ENCODE measurements at places on chromosomes 2 and 18.
A peak's percentile ranks its signal among the peaks of the same experiment; 100 is the strongest.

GRCh38 chr2:23384551-23385343, at the start of gene KLHL29:
TSS of gene KLHL29 (plus strand) at chr2:23385179. CDS start at chr2:23562197, 177,018 bp downstream.
- peak; percentile 59 for DNase-seq

GRCh38 chr2:37350034-37350433, 5.6 kb downstream of the QPCT start:
- peak; percentile 72 for DNase-seq

GRCh38 chr18:75362435-75362834, 65.1 kb downstream of the SMIM21 start:
- no peak for DNase-seq

- no peak for DNase-seq
These were observed 90.0 kb upstream of the TNP1 start for GRCh38 chr2:216949700-216950413.

DNA sequence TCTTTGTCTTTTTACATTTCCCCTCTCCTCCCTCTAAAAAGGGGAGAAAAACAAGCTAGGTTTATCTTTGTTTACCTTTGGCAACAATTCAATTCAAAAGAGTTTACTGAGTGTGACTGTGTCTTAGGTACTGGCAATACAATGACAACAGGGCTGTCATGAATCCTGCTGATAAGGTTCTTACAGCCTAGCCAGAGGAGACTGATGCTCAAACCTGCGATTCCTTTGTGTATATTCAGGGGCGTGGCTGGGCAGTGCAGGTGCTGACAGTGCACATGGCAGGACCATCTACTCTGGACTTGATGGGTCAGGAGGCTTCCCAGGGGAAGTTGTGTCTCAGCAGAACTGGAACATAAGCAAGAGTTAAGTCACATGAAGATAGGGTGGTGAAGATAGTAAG, 23.2 kb upstream of the TTN start:
- no peak for DNase-seq

GRCh38 chr2:168718622-168719021, 83.8 kb upstream of the NOSTRIN start:
- DNase-seq = no peak

DNA sequence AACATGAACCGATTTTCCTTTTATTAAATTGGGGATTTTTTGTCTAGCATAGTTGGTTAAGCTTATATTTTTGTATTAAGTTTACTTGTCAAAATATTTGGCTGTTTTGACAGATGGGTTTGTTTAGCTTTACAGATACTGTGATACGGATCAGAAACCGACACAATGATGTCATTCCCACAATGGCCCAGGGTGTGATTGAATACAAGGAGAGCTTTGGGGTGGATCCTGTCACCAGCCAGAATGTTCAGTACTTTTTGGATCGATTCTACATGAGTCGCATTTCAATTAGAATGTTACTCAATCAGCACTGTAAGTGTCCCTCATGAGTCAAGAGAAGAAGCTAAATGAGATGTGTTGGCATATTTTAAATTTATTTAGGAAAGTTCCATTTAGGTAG, 8.5 kb downstream of the PDK1 start:
- DNase-seq = no peak

DNA sequence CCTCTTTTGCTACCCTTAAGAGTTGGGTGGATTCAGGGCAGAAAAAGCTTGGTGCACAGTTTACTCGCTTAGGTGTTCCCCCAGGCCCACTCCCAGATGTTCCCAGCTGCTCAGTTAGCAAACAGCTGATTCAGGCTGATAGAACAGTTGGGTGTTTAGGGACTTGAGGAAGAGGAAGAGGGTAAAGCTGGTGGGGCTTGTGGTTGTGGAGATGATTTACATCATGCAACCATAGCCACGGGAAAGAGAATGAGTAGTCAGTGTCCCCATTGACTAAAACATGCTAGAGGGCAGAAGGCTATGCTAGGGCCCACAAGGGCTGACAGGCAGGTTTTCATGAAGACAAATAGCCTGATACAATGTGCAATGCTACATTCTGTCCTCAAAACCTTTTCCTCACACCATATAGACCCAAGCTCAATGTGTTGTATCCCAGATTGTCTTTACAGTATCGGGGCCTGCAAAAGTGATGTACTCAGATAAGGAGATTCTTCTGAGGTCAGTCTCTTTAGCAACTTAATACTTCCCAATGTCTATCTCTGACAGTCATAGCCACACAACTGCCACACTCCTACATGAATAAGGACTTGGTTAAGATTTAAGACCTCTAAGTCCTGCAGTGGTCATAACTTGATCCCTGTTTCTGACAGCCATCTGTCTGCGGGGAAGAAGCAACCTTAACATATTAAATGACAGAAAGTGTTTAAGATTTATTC, 15.6 kb downstream of the COLEC12 start:
- no peak for DNase-seq

GRCh38 chr18:59909289-59910036, 9.7 kb downstream of the PMAIP1 start:
- no peak for DNase-seq

GRCh38 chr2:9535177-9535576, 20.5 kb downstream of the ADAM17 start:
- no peak for DNase-seq

GRCh38 chr2:54457323-54458023, 1.3 kb downstream of the SPTBN1 start:
- DNase-seq = peak; percentile 14

DNA sequence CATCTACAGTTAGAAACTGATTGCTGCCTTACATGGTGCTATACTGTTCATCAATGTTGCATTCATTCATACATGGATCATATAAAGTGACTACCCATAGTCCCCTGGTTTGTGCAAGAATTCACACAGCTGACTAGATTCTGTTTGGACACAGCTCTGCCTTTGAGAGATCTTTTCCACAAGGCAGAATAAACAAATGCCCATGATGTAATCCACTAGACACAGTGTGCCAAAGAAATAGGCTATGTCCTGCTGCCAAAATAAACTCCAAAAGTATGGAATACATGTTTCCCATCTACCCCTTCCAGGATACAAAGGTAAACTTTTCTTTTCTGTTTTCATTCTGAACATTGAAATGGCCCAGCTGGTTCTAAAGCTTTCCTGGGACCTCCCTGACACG, 269.4 kb upstream of the CHAC2 start:
- no peak for DNase-seq

DNA sequence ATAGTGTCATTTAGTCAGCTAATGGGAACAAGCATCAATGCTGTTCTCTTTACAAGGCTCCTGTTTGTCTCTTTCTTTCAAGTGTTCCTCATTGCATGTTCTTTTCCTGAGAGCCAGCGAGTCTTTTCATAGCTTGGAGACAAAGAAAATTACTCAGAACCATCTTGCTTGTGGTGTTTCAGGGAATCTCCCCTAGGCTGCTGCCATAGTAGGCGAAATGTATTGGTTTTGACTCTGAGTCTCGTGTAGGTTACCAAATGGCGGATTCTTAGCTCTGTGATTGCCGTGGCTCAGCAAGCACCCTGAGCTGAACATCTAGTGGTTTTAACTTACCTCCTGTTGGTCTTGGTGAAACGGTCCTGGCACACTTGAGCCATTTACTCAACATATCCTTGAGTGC, 68.7 kb downstream of the RHBDD1 start:
- no peak for DNase-seq

- DNase-seq = peak; percentile 22
These were observed 725 bp downstream of the SLC66A2 start for GRCh38 chr18:79950515-79951341.

GRCh38 chr2:75462721-75463120, 98.0 kb downstream of the EVA1A start:
- no peak for DNase-seq

- no peak for DNase-seq
These were observed 11.4 kb downstream of the ATOH8 start for GRCh38 chr2:85765081-85765731.

DNA sequence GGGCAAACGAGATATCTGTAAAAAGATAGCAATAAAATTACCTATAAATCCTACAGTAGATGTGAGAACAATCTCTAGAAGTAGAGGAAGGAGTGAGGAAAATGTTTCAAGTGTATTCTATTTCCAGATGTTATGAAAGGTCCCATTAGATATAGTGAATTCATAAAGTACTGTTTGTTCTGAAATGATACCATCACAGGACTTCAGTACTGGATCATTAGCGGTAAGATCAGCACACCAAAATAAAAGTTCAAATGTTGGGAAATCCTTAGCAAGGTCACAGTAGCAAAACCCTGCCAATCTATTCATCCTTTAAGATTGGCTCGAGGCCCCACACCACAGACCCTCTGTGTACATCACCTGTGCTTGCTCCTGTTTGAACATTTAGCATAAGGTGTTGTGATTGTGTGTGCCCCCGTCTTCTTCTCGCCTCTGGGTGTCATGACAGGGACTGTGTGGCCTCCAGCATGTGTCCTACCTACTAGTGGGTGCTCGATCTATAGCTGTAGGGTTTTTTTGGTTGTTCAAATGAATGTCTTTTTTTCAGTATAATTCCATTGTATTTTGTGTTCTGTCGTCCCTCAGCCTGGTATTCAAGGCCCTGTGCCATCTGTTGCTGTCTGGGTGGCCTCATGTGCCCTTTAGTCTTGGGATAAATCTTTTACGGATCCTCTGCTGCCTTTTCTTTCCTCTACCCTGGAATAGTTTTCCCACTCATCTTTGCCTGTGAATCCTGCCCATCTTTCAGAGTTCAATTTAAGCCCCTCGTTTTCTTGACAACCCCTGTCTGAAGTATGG, 9.1 kb downstream of the MFSD6 start:
- no peak for DNase-seq

DNA sequence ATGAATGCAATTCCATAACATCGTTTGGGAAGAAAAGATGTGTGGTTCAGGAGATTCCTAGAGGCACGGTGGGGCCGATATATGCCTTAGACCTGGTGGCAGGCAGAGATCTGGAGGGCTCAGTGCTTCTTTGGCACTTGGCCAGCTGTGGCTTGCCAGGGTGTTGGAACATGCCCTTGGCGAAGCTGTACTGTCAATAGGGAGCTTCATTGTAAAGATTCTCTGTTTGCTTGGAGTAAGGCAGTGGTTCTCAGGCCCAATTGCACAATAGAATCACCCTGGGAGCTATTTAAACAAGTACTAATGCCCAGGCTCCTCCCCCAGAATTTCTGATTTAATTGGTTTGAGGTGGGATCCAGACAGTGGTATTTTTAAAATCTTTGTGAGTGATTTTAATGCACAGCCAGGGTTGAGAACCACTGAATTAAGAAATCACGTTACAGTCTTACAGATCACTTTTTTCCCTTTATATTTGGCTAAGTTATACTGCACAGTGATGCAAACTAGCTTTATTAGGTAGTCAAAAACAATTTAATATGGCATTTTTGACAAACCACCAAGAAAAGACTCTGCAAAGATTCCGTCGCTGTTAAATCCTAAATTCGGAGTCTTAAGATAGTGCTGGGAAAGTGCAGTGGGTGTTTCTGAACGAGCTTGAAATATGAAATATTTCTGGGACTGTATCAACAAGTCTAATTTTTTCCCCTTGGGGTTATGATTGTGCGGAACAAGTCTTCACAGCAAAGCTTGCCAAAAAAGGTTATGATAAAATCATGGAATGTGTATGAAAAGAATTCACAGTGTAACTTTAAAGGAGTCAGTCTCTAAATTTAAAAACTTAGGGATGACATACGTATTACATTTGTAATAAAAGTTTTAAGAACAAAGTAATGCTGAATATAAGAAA, 78.0 kb downstream of the CRIM1 start:
- peak; percentile 14 for DNase-seq

DNA sequence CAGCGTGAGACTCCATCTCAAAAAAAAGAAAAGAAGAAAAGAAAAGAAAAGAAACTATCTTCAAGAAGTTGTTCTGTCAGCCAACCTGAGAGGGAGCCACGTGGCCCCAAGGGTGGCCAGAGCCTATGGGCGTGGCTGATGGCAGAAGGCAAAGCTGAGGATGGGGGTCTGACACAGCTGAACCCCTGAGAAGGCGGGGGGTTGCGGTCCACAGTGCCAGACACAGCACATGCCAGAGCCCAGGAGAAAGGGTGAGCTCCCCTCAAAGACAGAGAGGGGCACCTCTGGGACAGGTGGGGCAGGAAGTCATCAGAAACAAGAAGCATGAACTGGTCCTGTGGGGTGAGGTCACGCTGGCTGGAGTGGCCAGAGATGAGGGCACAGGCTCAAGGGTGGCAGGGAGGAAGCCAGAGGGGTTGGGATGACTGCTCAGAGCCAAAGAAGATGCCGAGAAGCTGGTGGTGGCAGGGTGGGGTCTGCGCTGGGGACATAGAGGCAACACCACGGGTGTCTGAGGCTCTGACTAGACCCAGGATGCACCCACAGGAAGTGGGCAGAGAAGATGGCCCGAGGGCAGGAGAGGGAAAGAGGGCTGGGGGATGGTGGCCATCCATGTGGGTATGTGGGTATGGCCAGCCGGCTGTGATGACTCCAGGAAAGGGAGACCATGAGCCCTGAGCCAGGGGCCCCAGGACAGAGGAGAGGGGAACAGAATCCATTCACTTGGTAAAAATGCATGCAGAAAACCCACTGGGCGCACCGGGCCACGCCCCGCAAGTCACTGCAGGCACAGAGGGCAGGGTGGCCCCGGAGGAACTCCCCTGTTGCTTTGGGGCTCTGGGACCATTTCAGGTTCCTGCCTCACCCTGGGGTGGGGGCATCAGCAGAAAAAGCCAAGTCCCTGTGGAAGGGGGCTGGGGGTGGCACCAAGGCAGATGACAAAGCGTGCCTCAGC, 8.4 kb downstream of the KIF1A start:
- DNase-seq = no peak

- no peak for DNase-seq
These were observed 9.4 kb downstream of the RAMP1 start for GRCh38 chr2:237868631-237869342.

DNA sequence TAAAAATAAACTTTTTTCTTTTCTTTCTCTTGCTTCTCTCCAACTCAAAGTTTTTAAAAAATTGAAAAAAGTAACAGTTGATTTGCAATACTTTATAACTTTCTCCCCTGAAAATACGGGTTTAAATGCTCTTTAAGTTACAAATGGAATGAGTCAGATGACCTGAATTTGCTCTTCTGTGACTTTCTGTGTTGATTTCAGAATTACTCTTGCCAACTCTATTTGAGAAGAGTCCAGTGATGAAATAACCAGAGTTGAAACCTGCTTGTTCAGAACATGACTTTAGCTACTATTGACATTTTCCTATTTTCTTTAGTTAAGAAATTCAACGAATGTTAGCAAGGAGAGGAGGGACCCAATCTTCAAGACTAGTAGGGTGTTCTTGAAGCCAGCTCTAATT, 146.1 kb upstream of the ZSWIM2 start:
- DNase-seq = no peak

GRCh38 chr18:49608366-49609255, 46.8 kb downstream of the LIPG start:
- no peak for DNase-seq

GRCh38 chr2:178397002-178397605, 53.9 kb downstream of the PRKRA start:
- peak; percentile 61 for DNase-seq

GRCh38 chr2:160266037-160266551, 66.0 kb upstream of the ITGB6 start:
- no peak for DNase-seq

GRCh38 chr2:46032996-46033395, 264.2 kb upstream of the EPAS1 start:
- DNase-seq = no peak

Data from LoVo (cell line).